ENCODE measurements at places on chromosomes 13 and 19.
A peak's percentile ranks its signal among the peaks of the same experiment; 100 is the strongest.

DNA sequence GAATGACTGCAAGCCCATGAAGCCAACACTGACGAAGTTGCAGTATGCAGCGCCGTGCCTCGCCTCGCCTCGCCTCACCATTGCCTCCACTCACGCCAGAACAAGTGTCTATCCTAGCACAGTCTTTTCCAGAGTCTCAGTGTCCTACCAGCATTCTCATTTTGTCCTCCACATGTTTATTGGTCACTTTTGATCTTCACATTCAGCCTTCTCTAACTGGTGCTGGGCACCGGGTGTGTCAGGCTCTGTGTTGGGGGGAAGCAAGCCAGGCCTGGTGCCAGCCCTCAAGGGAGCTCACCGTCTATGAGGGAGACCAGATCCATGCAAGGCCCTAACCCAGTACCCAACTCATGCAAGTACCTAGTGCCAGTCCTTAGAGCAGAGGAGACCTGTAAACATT, 69.7 kb upstream of the GPR183 start:
- DNase-seq: no peak

DNA sequence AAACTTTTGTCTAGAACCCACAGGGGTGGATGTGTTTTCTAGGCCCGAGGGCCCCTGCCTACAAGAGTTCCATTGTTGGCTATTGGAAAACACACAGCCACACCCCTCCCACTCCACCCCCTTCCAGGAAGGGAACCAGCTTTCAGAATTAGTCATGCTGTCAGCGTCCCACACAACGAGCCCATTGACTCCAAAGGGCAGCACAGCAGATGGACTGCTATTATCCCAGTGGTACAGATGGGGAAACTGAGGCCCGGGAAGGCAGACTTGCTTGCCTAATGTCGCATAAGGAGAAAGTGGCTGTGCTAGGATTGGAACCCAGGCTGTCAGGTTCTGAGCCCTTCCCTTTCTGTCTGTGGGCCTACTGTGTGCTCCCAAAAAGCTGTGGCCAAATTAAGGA, 8.1 kb upstream of the FXYD3 start:
- no peak for DNase-seq

- DNase-seq: no peak
Measured at GRCh38 chr19:42368765-42369164, 21.3 kb downstream of the CNFN start.

GRCh38 chr13:48151363-48152161, 56.7 kb upstream of the MED4 start:
- DNase-seq: peak; percentile 45

DNA sequence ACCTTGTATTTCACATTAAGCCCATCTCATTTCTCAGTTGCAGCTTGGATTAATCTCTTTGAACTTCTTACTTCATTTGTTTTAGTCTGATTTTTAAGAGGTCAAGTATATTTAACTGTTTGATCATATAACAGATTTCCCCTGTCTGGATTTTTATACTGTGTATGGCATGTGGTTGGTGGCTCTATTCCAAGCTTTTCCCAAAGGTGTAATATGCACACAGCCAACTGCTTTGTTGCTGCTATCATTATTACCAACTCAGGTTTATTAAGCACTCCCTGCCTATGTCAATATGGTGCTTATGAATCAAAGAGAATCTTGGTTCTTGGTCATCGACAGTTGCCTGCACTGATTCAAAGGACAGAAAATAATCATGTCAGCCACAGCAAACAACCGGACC, 92.6 kb downstream of the RAP2A start:
- DNase-seq: no peak

GRCh38 chr13:79457390-79457789, 23.6 kb upstream of the NDFIP2 start:
- DNase-seq: no peak

DNA sequence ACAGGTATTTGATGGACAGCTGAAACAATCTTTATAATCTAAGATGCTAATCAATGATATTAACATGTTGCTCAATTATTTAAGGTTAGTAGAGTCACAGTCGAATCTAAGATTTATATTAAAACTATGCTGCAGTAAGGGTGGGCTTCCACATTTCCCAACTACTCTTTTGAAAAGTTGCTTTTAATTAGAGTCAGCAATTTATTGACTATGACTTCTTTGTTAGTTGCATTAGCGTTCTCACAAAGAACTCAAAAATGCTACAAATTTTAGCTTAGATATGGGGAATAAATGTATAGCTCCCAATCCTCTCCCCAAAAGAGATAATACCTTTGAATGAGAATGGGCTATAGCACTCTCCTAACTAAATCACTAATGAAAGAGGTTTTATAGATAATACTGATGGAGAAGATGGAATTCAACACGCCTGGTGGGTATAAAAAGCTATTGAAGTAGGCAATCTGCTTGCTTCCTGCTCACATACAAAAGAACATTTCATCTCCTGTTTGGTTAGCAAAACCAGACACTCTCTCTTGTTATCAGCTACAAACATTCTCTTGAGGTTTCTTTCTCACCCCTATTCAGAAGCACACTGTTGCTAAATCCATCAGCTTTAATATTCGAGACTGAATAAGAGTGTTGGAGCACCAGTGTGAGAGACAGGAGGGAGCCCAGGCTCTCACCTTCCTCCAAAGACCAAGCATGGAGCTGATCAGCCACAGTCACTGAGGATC, 2.4 kb upstream of the FLT1 start:
- peak; percentile 47 for DNase-seq

- no peak for DNase-seq
Measured at GRCh38 chr19:38488776-38489481, 55.4 kb downstream of the RYR1 start.

DNA sequence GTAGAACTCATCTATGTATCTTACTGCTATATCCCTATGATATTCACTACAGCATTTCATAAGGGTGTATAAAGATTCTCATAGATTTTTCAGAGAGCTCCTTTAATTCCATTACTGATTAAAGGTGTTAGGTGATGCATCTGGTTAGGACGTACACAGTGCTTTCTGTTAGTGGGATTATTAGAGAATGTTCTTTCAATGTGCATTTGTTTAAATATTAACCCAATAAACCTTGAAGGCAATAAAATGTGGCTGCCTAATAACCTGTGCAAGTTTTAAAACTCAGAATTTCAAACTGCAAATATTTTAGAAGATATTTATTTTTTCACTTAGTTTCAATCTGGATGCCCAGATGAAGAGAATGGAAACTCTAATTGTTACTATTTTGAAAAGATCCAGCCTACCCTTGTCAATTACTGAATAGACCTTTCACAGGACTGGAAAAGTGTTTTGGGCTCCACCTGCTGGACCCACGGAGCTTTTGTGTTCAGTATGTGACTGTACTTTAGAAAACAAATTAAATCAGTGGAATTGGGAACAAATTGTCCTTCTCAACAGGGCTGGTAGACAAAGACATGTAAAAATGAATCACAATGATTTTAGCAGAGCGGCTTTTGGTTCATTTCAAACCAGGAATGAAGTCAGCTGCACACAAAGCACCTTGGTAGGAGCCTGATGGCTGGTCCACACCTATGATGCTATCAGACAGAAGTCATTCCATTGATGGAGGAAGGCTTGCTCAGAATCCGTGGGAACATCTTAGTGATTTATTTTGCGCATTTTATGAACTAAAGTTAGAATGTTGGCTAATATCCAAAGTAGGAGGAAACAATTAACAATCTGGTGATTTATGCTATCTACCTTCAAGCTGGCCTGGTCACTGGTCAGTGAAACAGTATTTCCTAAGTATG, 89.4 kb upstream of the RAP2A start:
- DNase-seq: peak; percentile 81

- peak; percentile 94 for DNase-seq
Measured at GRCh38 chr19:13117772-13118423, at the start of gene NACC1. Gene NACC1, plus strand, starts transcription at chr19:13118264. Its CDS starts 16,944 bp downstream, at chr19:13135208.

GRCh38 chr19:53424968-53425597, 6.7 kb upstream of the ZNF761 start:
- DNase-seq: peak; percentile 86

- peak; percentile 91 for DNase-seq
Measured at GRCh38 chr19:34734537-34735103, 577 bp downstream of the ZNF181 start.

GRCh38 chr13:62875118-62875640, 1459.5 kb upstream of the PCDH20 start:
- DNase-seq: no peak

DNA sequence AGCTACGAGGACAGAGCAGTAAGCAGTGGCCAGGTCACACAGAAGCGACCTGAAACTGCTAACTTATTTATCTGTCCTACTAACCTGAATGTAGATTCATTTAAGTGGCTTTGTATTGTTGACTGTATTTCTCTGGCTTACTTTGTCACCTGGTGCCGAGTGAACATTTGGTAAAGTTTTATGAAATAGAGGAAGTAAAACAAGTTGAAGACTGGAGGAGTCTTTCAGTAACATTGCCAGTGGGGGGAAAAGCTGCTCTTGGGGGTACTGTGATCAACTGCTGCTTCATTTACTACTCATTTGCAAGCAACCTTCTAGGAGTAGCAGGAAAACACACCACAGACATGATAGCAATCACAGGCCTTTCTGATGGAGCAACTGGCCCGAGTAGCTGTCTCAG, 615.0 kb downstream of the FGF9 start:
- no peak for DNase-seq

GRCh38 chr13:25295228-25295627, 6.2 kb upstream of the NUP58 start:
- no peak for DNase-seq

- DNase-seq: no peak
Measured at GRCh38 chr13:76286178-76286577, 600.0 kb downstream of the KCTD12 start.

GRCh38 chr13:110194451-110194850, 112.5 kb downstream of the COL4A1 start:
- DNase-seq: no peak

GRCh38 chr13:80338781-80339562, 2.0 kb downstream of the SPRY2 start:
- DNase-seq: peak; percentile 68

GRCh38 chr13:95234242-95234641, 67.0 kb downstream of the ABCC4 start:
- no peak for DNase-seq

DNA sequence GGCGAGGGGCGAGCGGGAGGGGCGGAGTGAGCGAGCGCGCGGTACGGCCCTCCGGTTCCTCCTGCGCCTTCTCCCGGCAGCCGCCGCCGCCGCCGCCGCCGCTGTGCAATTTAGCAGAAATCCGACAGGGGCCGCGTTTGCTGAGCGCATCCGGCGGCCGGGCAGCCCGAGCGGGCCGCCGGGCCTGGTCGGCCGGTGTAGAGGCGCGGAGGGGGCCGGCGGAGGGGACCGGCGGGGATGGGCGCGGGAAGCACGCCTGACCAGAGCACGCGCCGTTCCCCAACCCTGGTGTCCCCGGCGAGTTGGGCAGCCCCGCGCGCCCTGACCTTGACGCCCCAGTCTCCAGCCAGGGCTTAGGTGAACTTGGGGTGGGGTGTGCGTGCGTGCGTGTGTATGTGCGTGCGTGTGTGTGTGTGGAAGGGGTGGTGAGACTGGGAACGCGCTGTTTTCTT, 144.5 kb upstream of the ZNF536 start:
- DNase-seq: peak; percentile 71

DNA sequence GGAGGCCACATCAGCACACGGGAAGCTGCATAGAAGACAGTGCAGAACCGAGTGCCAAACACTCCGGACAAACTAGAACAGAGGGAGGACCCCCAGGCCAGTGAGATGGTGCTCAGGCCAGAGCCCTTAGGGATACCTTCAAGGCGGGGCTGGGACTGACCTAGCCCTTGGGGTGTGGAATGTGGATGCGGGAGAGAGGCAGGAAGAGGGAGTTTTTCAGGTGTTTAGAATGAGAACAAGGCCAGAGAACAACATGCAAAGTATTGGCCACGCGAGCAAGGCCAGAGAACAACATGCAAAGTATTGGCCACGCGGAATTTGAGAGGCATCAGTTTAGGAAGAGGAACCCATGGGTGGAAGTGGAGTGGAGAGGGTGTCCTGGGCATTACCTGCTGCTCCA, 65.1 kb upstream of the ATP12A start:
- no peak for DNase-seq

- peak; percentile 76 for DNase-seq
Measured at GRCh38 chr19:14114854-14115253, 2.7 kb downstream of the PRKACA start.

GRCh38 chr19:35755550-35756376, 1.1 kb downstream of the HSPB6 start:
- DNase-seq: peak; percentile 61

DNA sequence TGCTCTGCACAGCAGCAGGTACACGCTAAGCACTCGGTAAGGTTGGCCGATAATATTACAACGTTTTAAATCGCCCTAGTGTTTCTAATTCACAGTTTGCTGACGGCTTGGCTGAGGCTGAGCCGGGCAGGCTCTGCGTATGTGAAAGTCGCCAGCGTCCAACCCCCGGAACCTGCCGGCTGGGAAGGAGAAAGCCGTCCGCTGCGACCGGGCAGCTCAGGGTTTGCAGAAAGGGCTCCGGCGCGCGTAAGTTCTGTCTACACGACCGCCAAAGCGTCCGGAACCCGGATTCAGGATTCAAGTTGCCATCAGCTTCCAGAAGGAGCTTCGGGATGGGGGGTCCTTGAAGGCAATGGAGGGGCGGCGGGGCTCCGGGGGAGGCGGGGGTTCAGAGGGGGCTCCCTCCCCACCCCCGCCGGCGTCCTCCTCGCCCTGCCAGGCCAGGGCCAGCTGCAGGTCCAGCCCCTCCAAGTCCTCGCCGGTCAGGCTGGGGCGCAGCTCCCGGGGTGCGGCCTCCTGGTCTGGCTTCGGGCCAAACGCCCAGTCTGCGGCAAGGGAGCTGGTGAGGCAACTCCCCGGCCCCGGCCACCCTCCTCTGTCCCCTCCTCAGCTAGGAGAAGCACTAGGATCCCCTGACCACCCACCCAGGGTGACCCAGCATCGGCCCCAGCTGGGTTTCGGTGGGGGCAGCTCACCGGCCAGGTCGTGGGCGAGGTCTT, 575 bp downstream of the SMIM44 start:
- no peak for DNase-seq

DNA sequence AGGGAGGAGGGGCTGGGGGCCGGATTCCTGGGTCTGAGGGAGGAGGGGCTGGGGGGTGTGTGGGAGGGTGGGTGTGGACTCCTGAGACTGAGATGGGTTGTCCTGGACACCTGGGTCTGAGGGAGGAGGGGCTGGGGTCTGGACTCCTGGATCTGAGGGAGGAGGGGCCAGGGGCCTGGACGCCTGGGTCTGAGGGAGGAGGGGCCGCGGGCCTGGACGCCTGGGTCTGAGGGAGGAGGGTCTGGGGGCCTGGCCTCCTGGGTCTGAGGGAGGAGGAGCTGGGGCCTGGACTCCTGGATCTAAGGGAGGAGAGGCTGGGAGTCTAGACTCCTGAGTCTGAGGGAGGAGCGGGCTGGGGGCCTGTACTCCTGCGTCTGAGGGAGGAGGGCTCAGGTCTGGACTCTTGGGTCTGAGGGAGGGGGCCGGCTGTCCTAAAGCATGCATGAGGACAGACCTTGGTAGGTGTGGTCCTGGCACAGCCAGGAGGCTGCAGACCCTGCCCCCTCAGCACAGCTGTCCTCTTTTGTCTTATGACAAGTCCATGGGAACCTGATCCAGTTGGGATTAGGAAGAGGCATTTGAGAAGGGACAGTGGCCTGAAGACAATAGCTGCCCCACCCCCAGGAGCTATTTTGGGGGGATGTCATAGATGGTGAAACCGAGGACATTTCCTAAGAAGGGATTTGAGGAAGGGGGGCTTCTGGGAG, 1.3 kb downstream of the TNNT1 start:
- DNase-seq: no peak

GRCh38 chr13:30151388-30151787, 156.0 kb downstream of the KATNAL1 start:
- DNase-seq: no peak

GRCh38 chr13:86922936-86923335, 748.2 kb upstream of the SLITRK5 start:
- no peak for DNase-seq

- no peak for DNase-seq
Measured at GRCh38 chr19:1486720-1487575, 3.2 kb downstream of the PCSK4 start.
